Cardiac fibroblast (primary cell): ENCODE measurements at places on chromosomes 6 and 20.

DNA sequence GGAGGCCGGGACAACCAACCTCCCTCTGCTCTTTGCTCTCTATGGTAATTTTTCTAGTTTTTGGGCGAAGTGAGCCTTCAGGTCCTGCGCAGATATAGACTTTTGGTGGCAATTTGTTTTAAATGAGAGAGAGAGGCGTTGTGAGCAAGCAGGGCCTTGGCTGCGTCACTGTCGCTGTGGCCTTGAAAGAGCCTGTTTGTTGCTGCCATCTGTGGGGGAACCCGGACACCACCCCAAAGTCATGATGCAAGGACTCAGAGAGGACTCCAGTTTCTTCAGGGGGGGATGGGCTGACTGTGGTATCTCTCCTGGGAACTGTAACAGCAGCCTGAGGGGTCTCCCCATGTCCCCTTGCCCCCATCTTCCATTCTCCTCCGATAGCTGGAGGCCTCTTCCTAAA lies 462.7 kb upstream of the SULF2 start:
- DNase-seq: no peak

GRCh38 chr20:58306421-58307261 lies 2.9 kb upstream of the RAB22A start:
- peak; percentile 81 for DNase-seq

DNA sequence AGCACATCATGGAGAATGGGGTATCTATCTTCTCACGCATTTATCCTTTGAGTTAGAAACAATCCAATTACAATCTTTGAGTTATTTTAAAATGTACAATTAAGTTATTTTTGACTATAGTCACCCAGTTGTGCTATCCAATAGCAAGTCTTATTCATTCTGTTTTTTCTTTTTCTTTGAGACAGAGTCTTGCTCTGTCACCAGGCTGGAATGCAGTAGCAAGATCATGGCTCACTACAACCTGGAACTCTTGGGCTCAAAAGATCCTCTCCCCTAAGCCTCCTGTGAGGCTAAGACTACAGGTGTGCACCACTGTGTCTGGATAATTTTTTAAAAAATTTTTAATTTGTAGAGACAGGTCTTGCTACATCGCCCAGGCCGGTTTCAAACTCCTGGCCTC lies 201.5 kb upstream of the ZNF217 start:
- no peak for DNase-seq

- peak; percentile 17 for DNase-seq
These were observed 178.3 kb downstream of the TMEM242 start for GRCh38 chr6:157144859-157145568.

GRCh38 chr20:17969278-17969883 lies 563 bp downstream of the MGME1 start:
- peak; percentile 53 for DNase-seq

DNA sequence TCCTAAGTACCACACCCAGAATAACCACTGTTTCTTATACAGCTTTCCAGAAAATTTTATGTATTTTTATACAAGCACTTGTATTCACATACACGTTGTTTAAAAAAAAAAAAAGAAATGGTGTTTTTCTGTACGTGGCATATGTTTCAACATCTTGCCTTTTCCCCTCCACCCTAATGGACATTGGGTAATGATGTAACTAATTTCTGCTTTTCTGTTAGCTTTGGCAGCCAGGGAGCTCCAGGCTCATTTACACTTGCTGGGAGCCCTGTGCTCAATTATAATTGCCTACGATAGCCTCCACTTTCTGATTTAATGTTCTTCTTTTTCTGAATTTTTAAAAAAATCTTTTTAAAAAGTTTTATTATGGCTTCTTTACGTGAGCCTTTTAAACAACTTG lies 352.4 kb downstream of the UTRN start:
- DNase-seq: no peak

DNA sequence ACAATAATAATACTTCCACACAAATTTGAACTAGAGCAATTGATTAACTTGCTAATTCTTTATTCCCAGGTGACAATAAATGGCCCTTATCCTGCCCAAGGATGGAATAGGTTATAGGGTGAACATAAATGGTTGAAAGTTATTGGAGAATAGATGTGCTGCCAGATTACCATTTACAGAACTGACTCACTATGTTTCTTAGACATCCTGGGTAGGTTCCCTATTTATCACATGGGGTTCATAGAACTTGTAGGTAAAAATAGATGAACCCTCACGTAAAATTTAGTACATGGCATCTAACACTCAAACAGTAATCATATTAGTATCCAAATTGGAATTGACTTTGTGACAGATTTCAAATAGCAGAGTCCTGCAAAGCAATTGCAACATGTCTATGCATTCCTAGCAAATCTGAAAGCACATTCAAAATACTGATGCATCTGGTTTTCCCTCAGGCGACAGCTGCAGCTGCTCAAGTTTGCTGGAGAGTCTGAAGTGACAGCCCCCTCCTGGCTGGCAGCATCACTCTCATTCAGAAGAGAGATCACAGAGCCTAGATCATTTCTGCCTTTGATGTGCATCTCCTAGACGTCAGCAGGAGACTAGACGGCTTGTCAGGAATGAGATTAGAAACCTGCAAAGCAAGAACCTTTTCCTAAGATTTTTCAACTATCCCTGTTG lies 80.2 kb upstream of the RNF217 start:
- DNase-seq: peak; percentile 73

DNA sequence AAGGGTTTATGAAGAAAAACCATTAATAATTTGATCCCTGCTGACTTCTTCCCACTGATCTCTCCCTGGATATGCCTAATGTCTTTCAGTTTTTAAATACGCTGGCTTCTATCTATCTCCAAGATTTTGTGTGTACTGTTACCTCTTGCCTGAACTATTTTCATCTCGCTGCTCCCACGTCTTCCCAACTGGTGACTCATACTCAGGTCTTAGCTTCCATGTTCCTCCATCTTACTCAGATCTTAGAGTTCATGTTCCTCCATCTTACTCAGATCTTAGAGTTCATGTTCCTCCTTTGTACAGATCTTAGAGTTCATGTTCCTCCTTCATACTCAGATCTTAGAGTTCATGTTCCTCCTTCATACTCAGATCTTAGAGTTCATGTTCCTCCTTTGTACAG lies 21.6 kb downstream of the GPR6 start:
- DNase-seq: no peak

GRCh38 chr20:47309806-47310426 lies 46.6 kb downstream of the ZMYND8 start:
- DNase-seq: no peak

DNA sequence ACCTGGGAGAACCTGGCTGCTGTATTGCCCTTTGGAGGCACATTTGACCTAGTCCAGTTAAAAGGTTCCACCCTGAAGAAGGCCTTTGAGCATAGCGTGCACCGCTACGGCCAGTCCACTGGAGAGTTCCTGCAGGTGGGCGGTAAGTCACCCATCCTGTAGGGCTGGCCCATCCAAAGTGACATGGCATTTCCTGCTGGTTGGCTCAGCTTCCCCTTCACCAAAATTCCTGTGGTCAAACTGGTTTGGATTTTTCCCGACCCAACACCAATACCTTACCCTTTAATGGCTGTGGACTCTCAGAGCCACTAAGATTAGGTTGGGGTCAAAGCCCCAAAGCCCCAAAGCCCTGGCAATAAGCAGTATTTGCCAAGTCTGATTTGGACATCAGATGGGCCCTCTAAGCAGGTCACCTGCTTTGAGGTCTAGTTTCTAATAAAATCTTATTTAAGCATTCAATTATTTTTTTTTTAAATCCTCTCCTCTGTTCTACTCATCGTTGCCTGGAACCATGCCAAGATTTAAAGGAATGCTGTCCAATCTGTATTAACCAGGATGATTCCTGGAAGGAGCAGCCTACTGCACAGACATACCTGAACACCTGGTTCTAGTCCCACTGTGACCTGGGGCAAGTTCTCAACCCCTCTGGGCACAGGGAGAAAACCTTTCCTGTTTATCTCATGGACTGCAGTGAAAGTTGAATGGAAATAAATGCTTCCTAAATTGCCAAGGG lies 40.8 kb downstream of the NT5E start:
- DNase-seq: peak; percentile 43

DNA sequence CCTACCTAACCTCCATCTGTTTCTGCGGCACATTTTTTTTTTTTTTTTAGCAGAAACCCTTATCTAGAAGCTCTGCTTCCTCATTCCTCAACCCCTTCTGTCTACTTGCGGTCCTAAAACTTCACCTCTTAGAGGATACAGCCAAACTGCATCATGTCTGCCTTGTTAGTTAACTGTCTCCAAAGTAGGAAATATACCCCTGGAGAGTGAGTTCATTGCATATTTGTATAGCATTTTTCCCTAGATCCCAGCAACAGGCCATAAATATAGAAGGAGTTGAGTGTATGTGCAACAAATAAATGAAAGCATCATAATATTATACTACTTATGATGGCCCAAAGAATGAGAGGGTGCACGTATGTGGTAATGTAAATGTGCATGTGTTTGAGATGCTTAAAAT lies 1288.6 kb upstream of the GJE1 start:
- DNase-seq: no peak

- DNase-seq: no peak
These were observed 21.7 kb downstream of the MYB start for GRCh38 chr6:135202836-135203235.

DNA sequence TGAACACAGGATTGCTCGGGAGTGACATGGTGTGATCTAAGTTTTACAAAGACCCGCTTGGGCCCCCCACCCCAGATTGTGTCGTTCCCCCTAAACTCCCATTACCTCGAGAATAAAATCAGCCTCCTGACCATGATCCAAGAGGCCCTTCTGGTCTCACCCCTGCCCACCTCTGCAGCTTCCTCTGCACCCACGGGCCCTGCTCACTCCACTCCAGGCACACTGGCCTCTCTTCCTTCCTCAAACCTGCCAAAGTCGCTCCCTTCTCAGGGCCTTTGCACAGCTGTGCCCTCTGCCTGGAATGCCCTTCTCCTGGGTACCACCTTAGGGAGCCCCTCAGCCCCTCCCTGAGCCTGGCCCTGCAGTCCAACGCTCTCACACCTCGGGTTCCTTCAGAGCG lies 17.9 kb downstream of the TGM2 start:
- no peak for DNase-seq

DNA sequence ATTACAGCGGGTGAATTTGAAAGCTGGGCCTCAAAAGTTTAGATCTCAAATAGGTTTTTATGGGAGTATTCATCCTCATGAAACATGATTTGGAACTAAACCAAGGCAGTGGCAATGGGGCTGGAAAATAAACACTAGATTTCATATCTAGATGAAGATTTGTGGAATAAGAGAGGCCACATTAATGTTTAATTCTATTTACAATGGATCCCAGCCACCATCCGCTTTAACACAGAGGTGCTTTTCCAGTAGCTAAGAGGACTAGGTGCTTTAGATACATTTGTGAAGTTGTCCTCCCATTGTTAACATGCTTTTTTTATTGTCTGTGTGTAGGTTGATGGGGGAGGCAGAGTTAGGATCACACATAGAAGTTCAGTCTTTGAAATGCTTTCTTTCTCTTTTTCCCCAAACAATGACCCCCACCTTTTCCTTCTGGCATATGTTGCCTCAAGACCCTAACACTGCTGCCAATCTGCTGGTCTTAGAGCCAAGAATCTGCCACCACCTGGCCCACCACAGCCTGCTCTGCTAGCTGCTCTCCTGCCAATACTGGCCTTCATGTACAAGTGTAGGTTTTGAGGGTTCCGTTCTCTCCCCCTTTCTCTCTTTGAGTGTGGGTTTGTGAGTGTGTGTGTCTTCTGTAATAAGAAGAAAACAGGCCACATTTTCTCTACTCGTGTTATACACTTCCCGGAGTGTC lies 27.8 kb upstream of the GFRAL start:
- DNase-seq: no peak

DNA sequence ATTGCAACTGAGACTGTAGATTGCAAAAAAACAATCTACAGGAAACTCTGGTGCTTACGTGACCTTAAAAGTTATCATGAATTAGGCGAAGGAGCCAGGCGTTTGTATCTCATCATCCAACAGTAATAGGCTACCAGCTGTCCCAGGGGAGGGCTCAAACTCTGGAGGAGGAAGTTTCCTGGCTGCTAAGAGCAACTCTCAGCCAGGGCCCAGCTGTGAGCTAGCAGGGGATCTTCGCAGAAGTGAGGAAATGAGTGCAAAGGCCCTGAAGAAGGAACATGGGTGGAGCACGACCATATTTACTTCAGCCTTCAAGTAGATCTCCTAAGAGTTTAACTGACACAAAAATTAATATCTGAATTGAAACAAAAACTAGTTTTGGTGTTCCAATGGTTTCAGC lies 686.9 kb upstream of the MAP3K7 start:
- no peak for DNase-seq

GRCh38 chr6:39786649-39787048 lies 5.5 kb upstream of the DAAM2 start:
- no peak for DNase-seq

GRCh38 chr6:152859225-152859624 lies 108.6 kb downstream of the VIP start:
- no peak for DNase-seq

GRCh38 chr6:36970892-36971842 lies 14.8 kb downstream of the MTCH1 start:
- no peak for DNase-seq

DNA sequence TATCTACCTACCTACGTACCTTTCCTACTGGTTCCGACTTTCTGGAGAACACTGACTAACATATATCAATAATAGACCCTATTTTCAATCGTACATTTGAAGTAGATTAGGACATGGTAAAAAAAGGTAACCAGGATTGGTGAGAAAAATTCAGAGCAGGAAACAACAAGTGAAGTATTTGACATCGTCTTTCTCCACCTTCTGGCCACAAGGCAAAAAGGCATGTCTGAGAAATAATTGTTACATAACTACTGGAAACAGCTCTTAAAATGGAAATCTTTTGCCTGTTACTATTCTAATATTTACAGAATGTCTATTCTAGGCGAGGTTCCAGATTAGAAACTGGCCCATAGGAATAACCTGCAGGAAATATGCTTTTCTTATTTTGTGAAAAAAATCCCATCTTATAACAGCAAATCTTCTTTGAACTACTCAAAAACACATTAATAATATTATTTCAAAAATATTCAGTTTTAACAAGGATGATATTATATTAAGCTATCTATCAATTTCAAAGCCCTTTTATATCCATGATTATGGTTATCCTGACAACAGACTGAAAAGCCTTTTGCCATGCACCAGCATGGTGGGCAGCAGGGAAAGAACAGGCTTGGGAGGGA lies 80.8 kb downstream of the RCAN2 start:
- DNase-seq: peak; percentile 75

DNA sequence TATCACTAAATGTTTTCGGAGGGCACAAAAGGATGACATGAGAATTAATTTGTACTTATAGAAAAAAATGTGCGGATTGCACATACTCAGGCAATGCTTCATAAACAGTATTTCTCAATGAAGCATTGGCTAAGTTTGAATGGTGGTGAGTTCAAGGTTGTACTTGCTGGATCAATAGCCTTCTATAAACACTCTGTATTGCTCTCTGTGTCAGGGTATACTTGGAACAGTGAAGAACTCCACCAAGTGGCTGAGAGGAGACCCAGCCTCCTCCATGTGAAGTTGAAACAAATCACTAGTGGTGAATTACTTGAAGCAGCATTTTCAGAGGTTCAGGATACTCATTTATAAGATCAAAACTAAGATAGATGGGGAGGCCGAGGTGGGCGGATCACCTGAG lies 360.6 kb downstream of the RIMS1 start:
- no peak for DNase-seq

GRCh38 chr6:170178561-170179477 lies 112.1 kb downstream of the DLL1 start:
- peak; percentile 95 for DNase-seq

GRCh38 chr6:160060221-160060620 lies 61.4 kb upstream of the SLC22A1 start:
- no peak for DNase-seq
